Mammary epithelial cell (primary cell): ENCODE measurements at places on chromosomes 2 and 18.

GRCh38 chr18:62524440-62525200 lies 1.8 kb downstream of the ZCCHC2 start:
- peak; percentile 70 for DNase-seq

GRCh38 chr2:151758744-151759143 lies 24.5 kb upstream of the NEB start:
- no peak for DNase-seq

DNA sequence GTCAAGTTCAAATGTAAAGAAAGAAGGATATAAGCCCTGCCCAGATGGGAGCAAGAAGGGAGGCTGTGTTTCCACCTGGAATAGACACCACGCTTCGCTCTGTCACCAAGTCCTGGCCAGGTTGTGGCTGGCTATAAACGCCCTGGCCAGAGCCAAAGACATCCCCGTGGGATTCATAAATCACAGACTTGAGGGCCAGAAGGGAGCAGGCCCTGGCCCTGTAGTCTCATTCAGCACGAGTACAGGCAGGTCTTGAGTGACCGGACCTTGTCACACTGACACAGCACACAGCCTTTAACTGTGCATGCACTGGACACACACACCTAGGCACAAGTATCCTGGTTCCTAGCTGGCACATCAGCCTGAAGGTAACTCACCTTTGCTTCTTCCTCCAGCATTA lies 94.5 kb upstream of the MGAT4A start:
- no peak for DNase-seq

DNA sequence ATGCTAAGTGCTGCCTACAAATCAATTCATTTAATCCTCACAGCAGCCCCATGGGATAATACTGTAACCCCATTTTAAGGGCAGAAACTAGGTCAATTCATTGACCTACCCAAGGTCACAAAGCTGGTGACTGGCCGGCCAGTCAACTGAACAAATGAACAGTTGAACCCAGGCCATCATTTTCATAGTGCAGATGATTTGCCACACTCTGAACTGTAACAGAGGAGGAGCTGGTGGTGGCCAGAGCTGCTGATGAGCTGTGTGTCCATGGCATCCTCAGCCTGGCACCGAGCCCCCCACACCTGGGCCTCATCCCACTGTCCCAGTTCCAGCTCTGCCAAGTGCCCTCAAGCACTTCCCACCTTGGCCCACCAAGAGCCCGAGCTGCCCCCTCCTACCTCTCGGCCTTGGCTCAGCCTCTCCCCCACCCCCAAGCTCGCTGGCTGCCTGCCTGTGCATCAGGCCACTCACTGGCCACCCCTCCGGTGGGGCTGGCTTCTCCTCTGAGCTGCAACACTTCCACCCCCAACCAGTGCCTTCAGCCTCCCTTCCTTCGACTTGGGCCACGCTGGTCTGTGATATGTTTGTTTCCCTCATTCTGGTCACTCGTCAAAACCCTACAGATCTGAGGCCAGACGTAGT lies 58.4 kb downstream of the ATOH8 start:
- no peak for DNase-seq

DNA sequence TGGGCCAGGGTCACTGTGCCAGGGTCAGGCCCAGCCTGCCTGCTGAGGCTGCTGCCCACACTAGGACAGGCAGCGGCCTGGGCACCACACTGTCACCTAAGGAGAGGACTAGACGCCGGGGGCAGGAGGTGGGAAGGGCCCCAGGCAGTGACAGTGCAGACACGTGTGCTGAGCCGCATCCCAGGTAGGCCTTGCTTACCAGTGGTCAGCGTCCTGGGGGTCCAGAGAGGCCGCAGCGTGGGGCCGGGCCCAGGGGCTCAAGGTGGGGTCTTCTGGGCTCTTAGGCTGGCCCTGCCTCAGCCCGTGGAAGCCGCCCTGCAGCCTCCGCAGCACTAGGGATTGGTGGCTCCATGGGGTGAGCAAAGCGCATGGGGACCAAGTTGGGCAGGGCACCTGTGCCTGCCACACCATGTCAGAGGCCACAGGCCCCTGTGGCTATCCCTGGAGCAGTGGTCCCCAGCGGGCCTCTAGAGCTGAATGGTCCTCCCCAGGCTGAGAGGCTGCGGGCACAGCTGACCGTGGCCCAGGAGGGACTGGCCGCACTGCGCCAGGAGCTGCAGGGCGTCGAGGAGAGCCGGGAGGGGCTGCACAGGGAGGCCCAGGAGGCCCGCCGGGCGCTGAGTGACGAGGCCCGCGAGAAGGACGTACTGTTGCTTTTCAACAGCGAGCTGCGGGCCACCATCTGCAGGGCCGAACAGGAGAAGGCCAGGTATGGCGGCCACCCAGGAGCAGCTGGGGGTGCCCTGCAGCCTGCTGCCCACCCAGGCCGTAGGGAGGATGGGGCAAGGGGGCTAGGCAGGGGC lies 35.2 kb upstream of the SNED1 start:
- no peak for DNase-seq

- DNase-seq = no peak
Measured at GRCh38 chr18:79343567-79344207, 52.0 kb upstream of the NFATC1 start.

GRCh38 chr18:49892148-49892924 lies 79.0 kb upstream of the ACAA2 start:
- peak; percentile 51 for DNase-seq

- DNase-seq = no peak
Measured at GRCh38 chr2:135099802-135100483, 47.9 kb downstream of the RAB3GAP1 start.

DNA sequence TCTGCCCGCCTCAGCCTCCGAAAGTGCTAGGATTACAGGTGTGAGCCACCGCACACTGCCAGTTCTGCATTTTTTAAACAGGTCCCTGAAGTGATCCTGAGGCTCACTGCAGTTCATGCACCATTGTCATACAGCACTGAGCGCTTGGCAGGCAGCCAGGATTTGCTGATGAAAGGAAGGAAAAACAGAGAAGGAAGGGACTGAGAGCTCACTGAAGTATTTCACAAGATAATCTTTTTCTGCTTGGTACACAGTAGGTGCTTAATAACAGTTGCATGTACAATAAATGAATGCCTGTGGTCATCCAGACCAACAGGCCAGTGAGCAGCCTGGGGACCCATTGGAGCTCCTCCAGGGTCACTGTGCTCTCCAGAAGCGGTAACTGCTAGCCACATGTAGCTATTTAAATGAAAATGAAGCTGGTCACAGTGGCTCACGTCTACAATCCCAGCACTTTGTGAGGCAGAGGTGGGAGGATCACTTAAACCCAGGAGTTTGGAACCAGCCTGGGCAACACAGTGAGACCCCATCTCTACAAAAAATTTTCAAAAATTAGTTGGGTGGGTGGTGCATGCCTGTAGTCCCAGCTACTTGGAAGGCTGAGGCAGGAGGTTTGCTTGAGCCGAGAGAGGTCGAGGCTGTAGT lies 33.1 kb upstream of the SMAD7 start:
- no peak for DNase-seq

- DNase-seq = peak; percentile 48
Measured at GRCh38 chr2:62196278-62196901, 475 bp downstream of the B3GNT2 start.

GRCh38 chr2:44596537-44597320 lies 235.0 kb downstream of the CAMKMT start:
- no peak for DNase-seq

DNA sequence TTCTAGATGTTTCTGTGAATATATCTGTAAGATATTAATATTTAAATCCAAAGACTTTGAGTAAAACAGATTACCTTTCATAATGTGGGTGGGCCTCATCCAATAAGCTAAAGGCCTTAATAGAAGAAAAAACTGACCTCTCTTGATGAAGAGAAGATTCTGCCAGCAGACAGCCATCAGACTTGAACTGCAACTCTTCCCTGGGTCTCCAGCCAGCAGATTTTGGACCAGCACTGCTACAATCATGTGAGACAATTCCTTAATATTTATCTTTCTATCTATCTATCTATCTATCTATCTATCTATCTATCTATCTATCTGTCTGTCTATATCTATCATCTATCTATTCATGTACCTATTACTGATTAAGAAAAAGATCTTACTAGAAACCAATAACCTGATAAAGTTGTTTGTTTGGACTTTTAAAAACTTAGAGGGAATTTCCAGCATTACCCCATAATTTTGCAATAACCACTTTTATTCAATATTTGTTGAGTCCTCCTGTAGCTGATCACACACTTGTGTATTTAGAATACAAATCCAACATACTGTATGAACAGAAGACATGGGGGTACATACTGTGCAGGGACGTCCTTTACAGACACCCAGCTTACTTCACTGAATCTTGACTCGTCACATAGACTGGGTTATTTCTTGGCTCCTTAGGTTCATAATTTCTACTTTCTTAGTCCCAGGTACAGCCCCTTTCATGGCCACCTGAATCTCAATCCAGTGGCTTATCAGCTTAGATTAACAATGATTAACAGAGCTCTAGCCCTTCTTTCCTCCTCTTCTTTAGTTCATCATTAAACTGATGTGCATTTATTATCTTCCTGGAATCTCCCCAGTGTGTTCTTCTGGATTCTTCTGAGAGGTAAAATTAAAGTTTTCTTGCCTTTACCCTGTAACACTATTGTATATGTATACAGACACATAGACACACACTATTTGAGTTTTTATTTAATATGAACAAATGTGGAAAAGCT lies 27.2 kb upstream of the STAT4 start:
- DNase-seq = peak; percentile 19

GRCh38 chr2:168320267-168320666 lies 72.9 kb upstream of the STK39 start:
- peak; percentile 75 for DNase-seq
